Trophoblast cell (in vitro differentiated cells and primary cell): ENCODE measurements at places on chromosomes 1 and 21.

GRCh38 chr1:31460027-31460426 lies 47.0 kb downstream of the SERINC2 start:
- DNase-seq = peak; percentile 37
- no peaks in the 10 kb centered on the region for H3K36me3 ChIP-seq
- no peak overlapping the region for H3K27ac ChIP-seq
- no peak overlapping the region for H3K4me3 ChIP-seq

GRCh38 chr1:55064861-55065263 lies 25.5 kb downstream of the PCSK9 start:
- H3K27me3 ChIP-seq = no peaks in the 10 kb centered on the region
- H3K4me1 ChIP-seq = no peaks in the 10 kb centered on the region
- no peak overlapping the region for H3K27ac ChIP-seq
- peaks cover 17% of the 10 kb centered on the region for H3K36me3 ChIP-seq
- peak; percentile 15 for DNase-seq

DNA sequence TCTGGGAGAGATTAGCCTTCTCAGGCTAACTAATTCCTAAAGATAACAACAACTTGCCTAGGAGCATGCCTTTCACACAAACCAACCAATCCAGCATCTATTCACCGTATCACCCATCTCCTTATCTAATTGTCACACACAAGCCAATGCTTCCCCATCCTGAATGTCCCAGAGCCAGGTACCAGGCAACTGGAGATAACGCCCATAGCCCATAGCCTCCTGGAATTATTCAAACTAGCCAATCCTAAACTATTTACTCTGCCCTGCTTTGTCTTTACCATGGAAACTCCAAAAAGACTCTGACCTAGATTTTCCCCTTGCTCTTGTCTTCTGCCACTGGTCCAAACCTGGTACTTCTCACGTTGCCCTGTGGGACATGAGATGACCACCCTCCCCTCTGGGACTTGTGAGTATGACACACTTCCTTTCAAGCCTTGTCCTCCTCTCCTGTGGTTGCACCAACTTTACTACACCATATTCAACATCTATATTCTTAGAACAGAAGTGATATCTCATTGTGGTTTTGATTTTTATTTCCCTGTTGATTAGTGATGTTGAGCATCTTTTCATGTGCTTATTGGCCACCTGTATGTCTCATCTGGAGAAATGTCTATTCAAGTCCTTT lies 8.8 kb upstream of the ATG4C start:
- H3K27me3 ChIP-seq = no peaks in the 10 kb centered on the region
- peak; percentile 81 for DNase-seq
- no peak overlapping the region for H3K27ac ChIP-seq
- no peak overlapping the region for H3K4me3 ChIP-seq

- no peak for DNase-seq
- no peaks in the 10 kb centered on the region for H3K36me3 ChIP-seq
- H3K4me1 ChIP-seq = no peaks in the 10 kb centered on the region
- no peak overlapping the region for H3K27ac ChIP-seq
Observed at GRCh38 chr21:34213959-34214358, 140.6 kb downstream of the MRPS6 start.

DNA sequence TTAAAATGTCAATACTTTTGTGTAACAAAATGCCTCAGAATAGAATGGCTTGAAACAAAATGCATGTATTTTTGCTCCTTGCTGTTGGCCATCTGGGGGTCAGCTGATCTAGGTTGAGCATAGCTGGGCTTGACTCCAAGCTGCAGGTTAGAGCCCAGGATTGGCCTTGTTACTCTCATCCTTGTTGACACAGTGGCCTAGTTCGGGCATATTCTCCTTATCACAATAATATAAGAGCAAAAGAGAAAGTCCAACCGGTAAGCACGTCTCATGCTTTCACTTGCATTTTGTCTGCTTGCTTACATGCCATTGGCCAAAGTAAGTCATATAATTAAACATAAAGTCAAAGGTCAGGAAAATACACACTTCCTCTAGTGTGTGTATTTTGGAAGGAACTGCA lies 456.2 kb downstream of the KCNT2 start:
- H3K36me3 ChIP-seq = no peaks in the 10 kb centered on the region
- no peak overlapping the region for H3K4me3 ChIP-seq
- H3K27me3 ChIP-seq = no peaks in the 10 kb centered on the region
- H3K4me1 ChIP-seq = no peaks in the 10 kb centered on the region

DNA sequence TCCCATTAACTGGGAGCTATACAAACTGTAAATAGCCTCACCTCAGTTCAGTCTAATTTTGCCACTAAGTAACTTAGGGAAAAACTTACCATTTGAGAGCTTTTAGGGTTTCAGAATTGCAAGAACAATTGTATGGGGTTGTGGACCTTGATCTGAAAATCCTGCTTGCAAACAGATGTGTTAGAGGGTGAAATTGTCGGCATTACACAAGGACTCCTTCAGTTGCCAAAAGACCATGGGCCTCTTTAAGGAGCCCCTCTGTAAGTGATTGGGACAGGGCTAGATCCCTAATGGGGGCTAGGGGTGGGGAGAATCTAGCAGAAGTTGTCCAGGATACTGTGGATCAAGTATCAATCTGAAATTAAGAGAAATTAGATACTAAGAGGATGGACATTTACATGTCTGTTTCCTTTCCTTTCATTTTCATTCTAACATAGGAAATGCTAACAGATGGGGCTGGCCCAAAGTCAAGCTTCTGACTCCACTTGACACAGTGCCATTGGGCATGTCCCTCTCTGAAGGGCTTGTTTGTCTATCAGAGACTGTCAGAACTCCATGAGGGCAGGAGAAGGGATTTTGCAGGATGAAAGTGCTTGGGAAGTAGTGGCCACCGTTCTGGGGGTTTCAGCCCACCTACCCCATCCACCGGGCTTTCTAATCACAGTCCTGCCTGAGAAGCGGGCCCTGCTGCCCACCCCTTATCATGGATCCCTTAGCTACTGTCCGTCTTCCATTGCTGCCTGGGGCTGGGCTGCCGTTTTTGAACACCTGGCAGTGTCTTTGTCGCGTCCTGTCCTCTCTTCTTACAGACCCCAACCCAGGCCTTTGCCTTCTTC lies 54.7 kb downstream of the STUM start:
- H3K4me1 ChIP-seq = peaks cover 25% of the 10 kb centered on the region
- H3K4me3 ChIP-seq = no peak overlapping the region
- H3K27me3 ChIP-seq = no peaks in the 10 kb centered on the region
- DNase-seq = peak; percentile 30

- no peak overlapping the region for H3K4me3 ChIP-seq
- H3K27ac ChIP-seq = no peak overlapping the region
- DNase-seq = peak; percentile 73
- H3K4me1 ChIP-seq = peaks cover 21% of the 10 kb centered on the region
- H3K27me3 ChIP-seq = no peaks in the 10 kb centered on the region
Observed at GRCh38 chr1:33367485-33368405, 46.8 kb upstream of the A3GALT2 start.

GRCh38 chr1:40909281-40909680 lies 47.1 kb upstream of the CITED4 start:
- DNase-seq = peak; percentile 91
- no peak overlapping the region for H3K27ac ChIP-seq
- no peak overlapping the region for H3K4me3 ChIP-seq
- H3K36me3 ChIP-seq = no peaks in the 10 kb centered on the region
- H3K27me3 ChIP-seq = no peaks in the 10 kb centered on the region

DNA sequence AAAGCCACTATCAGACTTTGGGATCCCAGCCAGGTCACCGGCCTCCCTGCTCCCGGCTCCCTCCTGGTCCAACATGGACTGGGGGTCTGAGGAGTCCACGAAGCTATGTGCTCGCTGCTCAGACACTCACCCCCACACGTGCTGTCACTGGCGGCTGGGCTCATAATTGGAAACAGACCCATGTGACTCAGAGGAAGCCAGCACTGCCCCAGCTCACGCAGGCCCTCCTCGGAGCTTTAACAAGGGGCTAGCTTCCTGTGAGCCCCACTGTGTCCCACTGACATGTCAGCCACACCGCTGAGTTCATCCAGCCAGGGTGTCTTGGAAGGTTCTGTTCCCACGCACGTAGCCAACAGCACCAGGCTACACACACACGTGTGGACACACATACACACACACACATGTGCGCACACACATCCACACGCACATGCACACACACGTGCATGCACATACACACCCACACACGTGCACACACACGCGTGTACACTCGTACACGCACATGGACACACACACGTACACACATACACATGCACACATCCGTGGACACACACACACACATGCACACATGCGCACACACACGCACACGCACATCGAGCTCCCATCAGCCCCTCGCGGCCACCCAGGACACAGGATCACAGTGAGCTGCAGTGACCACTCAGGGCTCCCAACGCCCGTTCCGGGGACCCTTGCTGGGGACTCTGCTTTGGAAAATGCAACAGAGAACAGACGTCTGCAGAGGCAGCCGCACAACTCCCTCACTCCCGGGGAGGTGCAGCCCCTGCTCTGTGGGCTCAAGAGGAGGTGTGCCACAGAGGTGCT lies 18.4 kb upstream of the COL6A2 start:
- no peaks in the 10 kb centered on the region for H3K27me3 ChIP-seq
- H3K27ac ChIP-seq = no peak overlapping the region
- no peaks in the 10 kb centered on the region for H3K36me3 ChIP-seq
- H3K4me3 ChIP-seq = peak overlapping the region; percentile 8

- DNase-seq = no peak
- no peak overlapping the region for H3K27ac ChIP-seq
- peaks cover 18% of the 10 kb centered on the region for H3K27me3 ChIP-seq
- peak overlapping the region; percentile 59 for H3K4me3 ChIP-seq
- H3K36me3 ChIP-seq = no peaks in the 10 kb centered on the region
Observed at GRCh38 chr1:26160527-26161414, 1.9 kb downstream of the FAM110D start.
